ENCODE measurements at places on chromosomes 16 and 17.

DNA sequence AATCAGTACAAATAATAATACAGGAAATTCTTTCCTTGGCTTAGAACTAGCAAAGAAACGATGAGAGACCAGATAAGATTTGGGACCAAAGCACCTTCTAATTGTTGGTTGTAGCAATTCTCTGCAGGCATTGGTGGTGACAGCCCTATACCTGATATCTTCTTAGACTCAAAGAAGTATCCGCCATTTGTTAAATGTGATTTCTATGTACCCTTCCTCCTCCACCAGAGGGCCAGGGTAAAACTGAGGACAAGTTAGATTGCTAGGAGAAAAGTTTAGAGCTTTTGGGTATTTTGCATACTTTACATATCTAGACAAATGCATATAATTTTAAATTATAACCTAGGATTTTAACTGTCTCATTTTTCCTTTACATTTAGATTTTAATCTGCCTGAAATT, 304.3 kb downstream of the HS3ST4 start:
- DNase-seq, result no peak

- DNase-seq, result no peak
Observed at GRCh38 chr17:60846175-60846574, 168.5 kb downstream of the BCAS3 start.

DNA sequence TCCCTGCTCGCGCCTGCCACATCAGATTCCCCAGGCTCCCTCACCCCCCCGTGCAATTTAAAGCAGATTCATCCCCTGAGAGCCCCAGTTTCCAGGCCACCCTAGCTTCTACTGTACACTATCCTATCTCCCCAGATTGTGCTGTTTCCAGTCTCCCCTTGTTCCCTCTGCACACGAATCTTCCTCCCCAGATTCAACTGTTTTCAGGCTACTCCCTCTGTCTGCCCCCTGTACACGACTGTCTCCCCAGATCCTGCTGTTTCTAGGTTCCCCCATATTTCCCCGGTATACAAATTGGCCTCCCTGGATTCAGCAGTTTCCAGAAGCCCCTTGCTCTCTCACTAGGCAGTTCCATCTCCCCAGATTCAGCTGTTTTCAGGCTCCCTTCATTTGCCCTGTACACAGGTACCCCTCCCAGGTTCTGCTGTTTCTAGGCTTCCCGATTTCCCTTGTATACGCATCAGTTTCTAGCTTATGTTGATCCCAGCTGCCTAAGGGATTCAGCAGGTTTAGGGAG, 22.9 kb downstream of the COPZ2 start:
- DNase-seq, result no peak

GRCh38 chr17:51289696-51290111, 29.4 kb downstream of the UTP18 start:
- no peak for DNase-seq

GRCh38 chr17:41126412-41126811, 2.4 kb upstream of the KRTAP4-12 start:
- DNase-seq, result no peak

DNA sequence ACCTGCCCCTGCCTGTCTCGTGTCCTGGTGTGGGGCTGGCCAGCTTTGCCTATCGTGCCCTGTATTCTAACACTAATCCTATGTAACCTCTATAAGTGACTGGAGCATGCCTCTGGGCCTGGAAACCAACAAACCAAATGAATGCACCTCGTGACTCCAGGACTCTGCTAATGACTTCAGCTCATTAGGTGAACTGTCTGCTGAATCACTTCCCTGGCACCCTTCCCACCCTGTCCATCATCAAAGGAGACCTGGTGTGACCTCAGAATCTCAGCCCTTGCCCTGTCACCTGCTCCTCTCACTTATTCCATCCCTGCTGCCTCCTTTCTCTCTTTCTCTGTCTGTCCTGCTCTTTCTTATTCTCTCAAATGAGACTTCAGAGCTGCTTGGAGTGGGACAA, 322.4 kb downstream of the CBLN1 start:
- no peak for DNase-seq

- DNase-seq, result no peak
Observed at GRCh38 chr16:69514356-69514755, 51.4 kb upstream of the NFAT5 start.

DNA sequence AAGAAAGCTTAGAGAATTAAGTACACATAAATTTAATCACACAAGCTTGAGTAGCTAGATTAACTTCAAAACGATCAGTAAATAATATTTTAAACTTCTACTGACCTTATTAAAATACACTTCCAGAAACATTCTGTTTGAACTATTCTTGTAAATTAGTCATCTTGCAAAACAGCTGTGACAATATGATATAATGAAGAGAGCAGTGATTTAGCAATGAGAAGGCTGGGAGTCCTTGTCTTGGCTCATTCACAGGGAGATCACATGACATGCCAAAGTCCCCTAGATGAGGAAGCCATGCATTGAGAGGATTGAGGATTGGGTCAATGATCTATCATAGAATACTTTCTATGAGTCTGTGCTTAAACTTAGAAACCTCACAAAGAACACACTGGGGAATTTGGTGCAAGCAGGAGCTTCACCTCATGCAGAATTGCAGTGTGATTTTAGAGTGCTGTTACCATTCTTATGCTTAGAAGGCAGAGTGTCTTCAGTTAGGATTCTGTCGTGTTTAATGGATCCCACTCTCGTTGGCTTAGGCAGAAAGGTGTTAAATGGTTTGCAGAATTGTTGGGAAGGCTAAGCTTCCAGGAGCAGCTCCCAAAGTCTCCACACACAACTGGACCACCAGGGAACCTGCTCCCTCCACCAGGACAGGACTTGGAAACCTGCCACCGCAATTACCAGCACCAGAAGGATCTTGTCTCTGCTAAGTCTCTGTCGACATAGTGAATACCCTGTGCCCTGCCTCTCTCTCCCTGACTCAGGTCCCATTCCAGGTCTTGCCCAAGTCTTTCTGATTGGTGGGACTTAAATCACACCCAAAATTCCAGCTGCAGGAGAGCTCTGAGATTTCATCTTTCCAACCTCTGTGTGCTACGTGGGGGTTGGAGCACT, 87.1 kb downstream of the USP22 start:
- no peak for DNase-seq

DNA sequence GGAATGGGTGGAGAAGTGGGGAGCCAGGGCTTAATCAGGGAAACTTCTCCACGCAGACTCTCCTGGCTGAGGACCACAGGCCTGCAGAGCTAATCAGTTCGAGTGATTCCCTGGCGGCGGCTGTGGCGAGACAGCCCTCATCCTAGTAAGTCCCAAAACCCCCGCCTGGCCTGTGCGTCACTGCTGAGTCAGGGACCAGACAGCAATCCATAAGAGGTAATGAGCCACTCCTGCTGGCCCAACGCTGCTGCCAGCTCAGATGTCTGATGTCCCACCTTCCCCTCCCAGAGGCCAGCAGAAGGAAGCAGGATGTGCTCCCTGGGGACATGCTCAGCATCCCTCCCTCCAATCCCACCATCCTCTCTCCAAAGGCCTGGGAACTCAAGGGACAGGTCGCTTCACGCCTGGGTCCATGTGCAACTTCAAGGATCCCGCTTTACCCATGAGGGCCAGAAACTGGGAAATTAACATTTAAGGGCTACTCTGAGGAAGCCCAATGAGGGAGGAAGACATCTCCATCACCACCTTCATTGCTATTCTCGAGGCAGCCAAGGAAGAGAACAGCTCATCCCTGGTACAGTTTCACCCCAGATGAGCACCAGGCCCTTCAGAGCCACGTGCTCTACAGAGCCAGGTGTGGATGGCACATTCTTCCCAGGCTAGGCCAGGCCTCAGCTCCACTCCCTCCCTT, 7.9 kb downstream of the ACLY start:
- DNase-seq, result no peak

- no peak for DNase-seq
Observed at GRCh38 chr17:8345052-8345690, 5.5 kb downstream of the ODF4 start.

- no peak for DNase-seq
Observed at GRCh38 chr17:9226794-9227135, 205.5 kb downstream of the NTN1 start.

- DNase-seq, result peak; percentile 43
Observed at GRCh38 chr17:34990921-34991365, 10.6 kb downstream of the LIG3 start.

DNA sequence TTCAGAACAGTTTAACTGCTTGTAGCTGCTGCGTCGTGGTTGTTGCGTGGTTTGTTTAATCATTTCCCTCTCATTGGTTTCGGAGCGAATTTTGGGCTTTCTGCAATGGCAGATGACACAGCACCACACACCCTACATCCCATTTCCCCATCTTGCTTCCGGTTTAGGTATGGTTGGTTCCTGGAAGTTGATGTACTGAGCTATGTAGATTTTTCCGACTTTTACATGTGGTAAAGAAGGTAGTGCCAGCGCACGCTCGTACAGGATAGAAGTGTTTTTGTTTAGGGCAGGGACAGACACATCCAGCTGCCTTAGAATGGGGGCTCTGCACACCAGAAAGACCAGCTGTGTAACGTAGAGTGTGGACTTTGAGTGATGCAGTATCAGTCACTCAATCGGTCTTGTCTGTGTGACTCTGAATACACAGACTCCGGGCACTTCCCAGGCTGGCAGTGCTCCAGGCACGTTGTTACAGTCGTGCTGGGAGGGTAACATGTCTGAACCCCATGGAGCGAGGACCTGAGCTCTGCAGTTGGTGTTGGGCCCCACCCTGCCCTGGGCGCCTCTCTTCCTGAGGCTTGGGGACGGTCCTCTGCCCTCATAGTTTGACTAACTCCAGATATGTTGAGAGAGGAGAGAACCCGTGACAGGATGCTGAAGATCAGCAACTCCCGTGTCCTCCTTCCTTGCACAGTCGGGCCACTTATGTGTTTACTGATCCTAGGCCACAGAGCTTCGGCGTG, 172.0 kb upstream of the CHMP6 start:
- DNase-seq, result no peak

DNA sequence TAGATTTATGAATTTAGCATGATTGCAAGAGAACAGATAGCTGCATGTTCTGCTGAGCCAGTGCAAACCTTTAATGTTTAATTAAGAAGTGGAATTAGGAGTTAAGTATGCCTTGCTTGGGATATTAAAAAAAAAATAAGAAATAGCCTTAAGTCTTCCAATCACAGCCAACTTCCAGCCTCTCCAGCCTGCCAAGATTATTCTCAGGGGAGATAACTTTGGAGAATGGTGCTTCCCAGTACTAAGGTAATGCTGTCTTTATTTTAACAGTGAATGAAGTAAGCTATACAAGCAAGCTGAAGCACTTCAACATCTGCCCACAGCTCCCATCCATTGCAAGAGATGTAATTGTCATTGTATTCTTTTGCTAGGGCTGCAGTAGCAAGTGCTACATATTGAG, 389.5 kb upstream of the ASIC2 start:
- no peak for DNase-seq

DNA sequence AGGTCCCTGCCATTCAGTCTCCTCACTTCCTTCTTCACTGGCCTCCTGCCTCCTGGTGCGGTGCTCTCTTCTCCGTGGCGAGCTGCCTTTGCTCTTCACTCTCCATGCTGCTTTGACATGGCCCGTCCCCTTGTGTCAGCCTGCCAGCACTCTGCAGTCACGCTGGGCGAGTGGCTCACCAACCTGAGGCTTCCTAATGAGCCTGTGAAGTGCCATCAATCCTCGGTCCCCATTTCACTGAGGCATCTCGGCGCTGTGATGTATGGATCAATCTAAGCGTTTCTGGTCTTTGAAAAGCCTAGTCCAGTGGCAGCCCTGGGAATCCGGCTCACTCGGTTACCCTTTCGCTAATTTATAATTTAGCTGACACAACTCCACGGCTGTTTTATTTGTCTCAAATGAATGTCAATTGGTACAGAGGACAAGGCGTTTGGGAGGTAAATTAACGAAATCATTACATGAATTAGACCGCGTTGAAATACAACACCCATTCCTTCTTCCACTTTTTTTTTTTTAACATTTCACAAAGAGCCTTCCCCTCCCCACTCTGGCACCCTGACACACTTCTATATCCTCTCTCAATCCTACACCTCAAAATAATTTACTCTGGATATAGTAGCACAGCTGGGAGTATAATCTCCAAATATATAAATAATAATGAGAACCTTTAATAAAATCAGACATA, 610.7 kb downstream of the TMEM114 start:
- DNase-seq, result no peak

DNA sequence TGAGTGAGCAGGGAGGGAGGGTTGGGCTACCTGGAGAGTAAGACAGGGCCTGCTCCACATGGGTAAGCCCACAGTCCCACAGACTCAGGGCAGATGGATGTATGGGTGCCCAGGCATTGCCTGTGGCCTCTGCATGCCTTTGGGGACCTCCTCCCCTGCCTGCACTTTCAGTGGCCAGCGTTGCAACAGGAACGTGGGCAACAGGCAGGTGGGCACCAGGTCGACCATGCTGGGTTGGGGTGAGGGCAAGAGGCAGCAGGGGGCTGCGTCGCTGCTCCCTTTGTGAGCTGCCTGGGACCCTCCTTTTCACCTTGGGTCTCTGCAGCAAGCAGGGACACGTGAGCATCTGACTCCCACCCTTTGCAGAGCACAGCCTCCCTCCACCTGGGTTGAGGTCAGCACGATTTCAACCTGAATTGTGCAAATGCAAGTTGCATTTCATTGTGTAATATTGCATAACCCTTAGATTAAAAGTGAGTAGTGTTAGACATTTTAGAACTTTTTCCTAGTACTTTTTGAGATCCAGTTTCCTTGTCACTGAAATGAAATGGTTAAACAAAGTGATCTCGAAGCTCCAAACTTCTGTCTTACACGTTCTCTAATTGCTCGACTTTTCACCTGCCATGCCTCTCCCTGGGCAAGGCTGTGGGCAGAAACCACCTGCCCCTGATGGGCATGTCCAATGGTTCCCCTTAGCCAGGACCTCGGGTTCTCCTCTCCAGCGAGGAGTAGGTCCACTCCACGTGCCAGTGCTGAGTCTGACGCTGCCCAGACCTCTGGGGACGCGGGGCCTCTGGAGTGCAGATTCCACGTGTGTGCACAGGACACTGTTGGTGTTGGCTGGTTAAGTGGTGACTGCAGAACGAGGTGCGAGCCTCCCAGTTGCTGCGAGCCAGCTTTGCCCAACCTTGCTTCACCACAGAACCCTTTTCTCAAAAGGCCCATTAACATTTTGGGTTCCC, 32.9 kb upstream of the IL17C start:
- DNase-seq, result no peak

DNA sequence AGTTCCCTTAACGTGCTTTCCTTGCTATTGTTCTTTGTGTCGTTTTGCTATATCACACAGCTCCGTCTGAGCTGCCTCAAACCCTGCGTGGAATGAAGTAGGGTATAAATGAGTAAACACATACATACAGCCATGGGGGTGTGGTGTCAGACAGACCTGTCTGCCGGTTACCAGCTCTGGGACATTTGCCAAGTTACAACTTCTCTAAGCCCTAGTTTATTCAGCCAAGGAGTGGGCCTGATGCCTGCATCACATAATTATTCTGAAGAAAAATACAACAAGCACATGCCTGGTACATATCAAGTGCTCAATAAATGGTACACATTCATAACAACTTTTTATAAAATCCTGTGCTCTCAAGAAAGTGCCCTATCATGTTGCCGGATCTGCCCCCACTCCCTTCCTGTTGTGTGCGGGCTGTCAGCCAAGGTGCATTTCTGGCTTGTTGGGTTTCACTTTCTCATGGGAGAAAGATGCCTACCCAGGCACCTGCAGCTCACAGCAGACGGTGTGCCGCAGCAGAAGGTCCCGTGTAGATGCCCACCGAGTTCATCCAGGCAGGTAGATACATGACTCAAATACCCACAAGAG, 30.5 kb downstream of the SMPD3 start:
- DNase-seq, result peak; percentile 65

Measured in GM13976 (cell line).